Pons (tissue), 1 donor: ENCODE measurements at places on chromosomes 4 and X.

DNA sequence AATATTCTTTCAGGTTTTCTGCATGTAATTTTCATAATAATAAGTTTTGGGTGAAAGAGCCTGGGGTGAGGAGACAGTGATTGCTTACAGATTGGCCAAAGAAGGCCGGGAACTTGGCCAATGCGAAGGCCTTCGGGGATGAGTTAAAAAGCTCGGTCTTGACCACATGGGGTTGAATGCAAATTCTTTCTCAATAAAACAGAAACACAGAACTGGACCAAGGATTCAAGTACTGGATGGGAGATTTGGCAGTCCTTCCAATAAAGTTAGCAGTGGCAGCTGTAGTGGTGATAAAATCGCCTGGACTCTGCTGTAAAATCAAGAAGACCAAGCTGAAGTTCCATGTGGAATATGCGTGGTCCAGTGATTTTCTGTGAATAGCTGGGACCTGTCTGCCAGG, 282.2 kb upstream of the KLF3 start:
- no peak for DNase-seq

DNA sequence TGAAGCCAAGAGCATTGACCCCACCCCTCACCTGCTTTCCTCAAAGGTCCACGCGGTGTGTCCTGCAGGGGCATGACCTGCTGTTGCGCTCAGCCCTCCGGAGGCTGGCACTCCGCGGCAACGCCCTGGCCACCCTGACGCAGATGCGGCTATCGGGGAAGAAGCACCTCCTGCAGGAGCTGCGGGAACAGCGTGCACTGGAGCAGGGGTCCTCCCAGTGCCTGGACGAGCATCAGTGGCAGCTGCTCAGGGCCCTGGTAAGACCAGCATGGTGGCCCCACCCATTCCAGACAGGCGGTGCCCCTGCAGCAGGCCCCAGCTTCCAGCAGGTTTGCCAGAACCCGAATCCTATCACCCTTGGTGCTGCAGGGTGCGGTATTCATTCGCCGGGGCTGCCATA, 86.0 kb downstream of the EVC start:
- no peak for DNase-seq

- no peak for DNase-seq
Observed at GRCh38 chr4:139453041-139453370, 915 bp upstream of the RAB33B start.

- no peak for DNase-seq
Observed at GRCh38 chr4:116449764-116450163, 635.6 kb downstream of the TRAM1L1 start.

- DNase-seq: no peak
Observed at GRCh38 chr4:189098932-189099696, 841.6 kb upstream of the FRG1 start.

- no peak for DNase-seq
Observed at GRCh38 chrX:53279296-53280237, 1.8 kb downstream of the IQSEC2 start.

GRCh38 chr4:2194496-2194895, 47.4 kb downstream of the HAUS3 start:
- DNase-seq: no peak

- DNase-seq: no peak
Observed at GRCh38 chr4:26806331-26806730, 54.3 kb upstream of the STIM2 start.

GRCh38 chr4:151276787-151277562, at the start of gene PRSS48:
Gene PRSS48, plus strand, starts transcription at chr4:151277161. Its CDS starts 12 bp downstream, at chr4:151277173.
- DNase-seq: peak; percentile 83

- DNase-seq: no peak
Observed at GRCh38 chrX:34341258-34341657, 209.1 kb upstream of the FAM47A start.

DNA sequence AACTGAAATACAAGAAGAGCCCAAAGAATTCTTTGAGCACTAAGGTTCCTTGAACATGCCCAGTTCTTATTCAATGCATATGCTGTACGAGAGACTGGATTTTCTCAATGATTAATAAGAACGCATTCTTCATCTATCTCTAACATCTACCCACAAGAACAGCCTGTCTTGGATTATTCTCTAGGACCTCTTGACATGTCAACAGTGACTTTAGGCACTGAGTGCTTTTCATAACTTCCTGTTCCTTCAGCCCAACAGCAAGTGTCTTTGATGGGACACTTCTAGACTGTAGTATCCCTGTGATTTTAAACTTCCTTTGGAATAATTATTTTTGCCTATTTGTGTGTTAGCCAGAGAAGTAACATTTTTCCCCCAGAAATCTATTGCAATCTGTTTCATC, 69.3 kb downstream of the OPHN1 start:
- DNase-seq: no peak

- DNase-seq: no peak
Observed at GRCh38 chr4:98341309-98341708, 80.1 kb downstream of the RAP1GDS1 start.

DNA sequence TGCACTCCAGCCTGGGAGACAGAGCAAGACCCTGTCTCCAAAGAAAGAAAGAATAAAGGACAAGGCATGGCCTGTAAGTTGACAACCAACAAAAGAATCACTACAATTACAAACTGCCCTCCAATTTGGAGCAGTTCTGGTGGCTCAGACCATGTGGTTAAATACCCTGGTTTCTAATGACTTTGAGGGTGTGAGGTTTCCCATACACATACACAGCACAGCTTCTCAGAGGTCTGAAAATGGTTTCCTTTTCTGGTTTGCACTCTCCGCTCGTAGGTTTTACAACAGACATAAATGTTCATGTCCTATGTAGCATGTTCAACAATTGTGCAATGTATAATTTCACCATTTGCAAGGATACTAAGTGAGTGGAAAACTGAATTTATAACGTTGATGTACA, 34.2 kb upstream of the MXRA5 start:
- DNase-seq: no peak

DNA sequence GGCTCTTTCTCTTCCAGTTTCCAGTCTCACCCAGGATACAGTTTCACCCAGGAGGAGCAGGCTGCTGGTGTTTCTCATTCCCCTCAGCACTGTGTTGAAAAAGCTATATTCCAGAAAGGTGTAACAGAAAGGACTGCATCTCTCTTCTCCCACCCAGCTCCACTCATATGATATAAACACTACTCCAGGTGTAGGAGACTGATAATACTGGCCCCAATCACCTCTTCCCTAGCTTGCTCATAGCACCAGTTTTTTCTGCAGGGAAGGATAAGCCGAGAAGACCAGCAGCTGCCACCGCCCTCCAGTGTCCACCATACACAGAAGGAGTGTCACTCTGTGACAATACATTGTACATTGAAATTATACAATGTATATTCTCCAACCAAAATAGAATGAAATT, 105.5 kb upstream of the STK26 start:
- DNase-seq: no peak

DNA sequence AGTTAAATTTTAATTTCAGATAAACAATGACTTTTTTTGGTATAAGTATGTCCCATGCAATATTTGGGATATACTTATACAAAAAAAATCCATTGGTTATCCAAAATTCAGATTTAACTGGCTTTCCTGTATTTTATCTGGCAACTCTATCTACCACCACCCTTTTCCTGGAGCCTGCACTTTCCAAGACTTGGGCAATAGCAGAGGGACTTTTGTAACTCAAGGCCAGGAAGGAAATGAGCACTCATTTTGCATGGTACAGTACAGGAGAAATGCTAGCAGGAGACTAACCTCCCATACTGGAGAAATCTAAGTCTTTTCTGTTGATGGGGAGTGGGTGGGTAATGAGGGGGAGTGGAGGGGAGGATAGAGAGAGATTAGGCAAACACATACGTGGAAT, 37.7 kb upstream of the PLAC1 start:
- DNase-seq: no peak

- no peak for DNase-seq
Observed at GRCh38 chr4:36476135-36476534, 194.7 kb downstream of the DTHD1 start.

DNA sequence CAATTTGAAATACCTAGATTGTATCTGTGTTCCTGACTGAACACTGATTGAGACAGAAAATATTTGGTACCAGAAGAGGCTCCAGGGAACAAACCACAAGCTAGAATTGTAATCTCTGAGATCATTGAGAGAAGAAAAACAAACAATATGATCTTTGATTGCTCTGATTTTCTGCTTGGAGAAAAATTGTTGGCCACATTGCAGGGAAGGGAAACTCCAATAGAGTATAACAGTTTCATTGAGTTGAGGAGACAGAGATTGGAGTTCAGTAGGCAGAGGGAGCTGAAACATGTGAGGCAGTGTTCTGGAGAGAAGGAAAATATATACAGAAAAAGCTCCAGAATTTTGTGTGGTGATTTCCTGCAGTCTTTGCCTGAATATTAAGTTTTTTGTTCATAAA, 158.2 kb downstream of the C4orf33 start:
- peak; percentile 45 for DNase-seq

DNA sequence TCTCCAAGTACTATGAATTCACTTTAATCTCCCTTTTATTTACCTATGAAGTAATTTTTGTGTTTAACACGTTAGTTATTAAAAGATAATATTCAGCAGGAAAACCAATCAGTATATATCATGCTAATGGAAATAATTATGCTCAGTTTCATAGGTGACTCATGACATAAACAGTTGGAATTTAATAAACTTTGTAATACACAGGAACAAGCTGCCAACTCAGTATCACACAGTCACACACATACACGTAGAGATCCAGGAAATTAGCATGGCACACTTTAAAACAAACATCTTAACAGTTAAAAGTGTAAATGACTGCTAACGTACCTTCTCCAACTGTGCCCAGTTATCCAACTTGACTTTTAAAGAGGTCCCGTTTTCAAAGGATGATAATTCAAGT, 2.3 kb downstream of the SPATA4 start:
- DNase-seq: no peak

DNA sequence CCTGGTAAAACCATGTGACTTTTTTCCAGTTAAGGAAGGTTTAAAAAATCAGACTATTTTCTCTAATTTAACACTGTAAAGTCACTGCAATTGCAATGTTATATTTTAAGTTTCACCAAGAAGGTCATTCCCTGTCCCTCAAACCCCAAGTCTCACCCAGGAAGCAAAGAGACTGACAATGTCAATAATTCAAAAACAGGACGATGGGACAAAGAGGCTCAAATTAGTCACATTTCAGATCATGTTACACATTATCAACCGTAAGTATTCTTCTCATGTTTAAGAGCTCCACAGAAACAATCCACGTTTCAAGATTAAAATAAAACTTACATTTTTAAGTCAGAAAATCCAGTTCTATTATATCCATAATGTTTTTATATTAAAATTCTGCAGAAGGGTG, 13.2 kb downstream of the SHISA3 start:
- DNase-seq: no peak

GRCh38 chrX:70046978-70047377, 2.8 kb downstream of the AWAT2 start:
- no peak for DNase-seq

DNA sequence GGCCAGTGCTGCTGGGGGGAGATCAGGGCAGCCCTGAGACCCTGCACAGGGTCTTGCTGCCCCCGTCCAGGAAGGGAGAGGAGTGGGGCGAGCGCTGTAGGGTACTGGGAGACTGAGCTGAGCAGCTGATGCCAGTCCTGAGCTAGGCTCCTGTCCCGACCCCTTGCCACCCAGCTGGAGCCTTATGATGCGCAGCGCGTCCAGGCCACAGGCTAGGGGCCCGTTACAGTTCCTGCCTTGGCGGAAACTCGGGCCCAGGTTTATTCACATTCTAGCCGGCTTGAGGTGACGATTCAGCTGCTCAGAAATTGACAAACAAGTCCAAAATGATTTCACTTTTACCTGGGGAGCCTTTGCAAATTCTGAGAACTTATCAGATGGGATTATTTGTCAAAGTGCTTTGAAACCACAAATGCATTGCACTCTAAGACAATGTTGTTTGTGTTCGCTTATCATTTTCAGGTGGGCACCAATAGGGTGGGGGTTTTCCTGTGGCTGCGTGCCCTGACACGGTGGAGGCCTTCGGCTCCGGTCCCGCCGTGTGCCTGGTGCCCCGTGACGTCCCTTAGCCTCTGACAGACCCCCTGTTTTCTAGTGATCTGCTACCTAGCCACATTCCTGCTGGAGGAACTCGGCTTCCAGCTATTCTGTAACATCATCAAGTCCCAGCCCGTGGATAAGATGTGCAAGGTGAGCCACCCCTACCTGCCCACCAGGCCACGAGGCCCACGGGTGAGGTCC, 18.9 kb downstream of the CFAP99 start:
- DNase-seq: no peak

DNA sequence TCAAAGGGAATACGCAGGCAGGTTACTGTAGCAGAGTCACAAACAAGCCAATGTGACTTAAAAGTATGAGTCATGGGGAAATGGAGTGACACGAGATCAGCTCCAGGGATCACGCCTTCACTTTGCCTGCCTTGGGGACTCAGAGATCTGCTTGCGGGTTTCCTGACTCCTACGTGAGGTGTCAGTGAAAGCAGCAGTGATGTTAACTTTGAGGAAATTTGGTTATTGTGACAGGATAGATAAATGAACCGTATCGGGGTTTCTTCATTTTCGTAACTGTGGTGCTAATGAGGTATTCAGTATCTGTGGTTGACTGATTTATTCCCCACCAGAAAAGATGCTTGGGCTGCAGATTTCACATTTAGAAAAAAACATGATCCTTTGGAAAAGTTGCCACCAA, 383.3 kb upstream of the ZFP42 start:
- no peak for DNase-seq

DNA sequence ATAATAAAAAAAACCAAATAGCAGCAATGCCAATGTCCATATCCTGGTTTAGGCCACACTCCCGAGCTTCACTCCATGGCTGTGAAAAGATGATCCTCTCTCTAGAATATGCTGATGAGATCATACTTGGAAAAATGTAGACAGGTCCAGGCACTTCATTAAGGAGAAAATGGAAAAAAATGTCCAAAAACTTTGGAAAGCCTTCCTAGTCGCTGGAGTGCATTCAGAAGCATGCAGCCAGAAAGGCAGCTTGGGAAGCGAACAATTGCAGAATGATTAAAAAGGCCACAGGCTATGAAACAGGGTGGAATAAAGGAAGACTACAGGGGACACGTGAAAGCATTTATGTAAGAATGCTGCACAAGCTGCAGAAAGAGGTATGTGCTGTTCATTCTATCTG, 165.6 kb upstream of the HCCS start:
- DNase-seq: no peak

DNA sequence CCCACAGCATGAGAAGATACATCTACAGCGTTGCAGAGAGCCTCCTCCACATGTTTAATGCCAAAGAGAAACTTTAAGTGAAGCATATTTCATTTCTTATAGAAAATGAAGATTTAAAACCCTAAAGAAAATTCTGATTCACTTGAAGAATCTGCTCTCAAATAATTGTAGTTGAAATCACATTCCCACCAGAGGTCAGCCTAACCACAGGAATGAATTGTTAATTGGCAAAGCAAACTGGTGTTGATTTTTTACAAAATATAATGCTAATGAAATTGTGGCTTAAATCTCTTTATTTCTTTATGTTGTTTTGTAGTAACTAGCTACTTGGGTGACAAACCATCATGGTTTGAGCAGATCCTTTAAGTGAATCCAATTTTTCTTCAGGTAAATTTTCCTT, 31.1 kb upstream of the WDR17 start:
- DNase-seq: peak; percentile 80

- DNase-seq: peak; percentile 6
Observed at GRCh38 chrX:131734621-131735020, 190.7 kb downstream of the OR13H1 start.
